ENCODE measurements at places on chromosomes 11 and 22.

- no peak for DNase-seq
Observed at GRCh38 chr11:131498631-131499160, 128.3 kb downstream of the NTM start.

DNA sequence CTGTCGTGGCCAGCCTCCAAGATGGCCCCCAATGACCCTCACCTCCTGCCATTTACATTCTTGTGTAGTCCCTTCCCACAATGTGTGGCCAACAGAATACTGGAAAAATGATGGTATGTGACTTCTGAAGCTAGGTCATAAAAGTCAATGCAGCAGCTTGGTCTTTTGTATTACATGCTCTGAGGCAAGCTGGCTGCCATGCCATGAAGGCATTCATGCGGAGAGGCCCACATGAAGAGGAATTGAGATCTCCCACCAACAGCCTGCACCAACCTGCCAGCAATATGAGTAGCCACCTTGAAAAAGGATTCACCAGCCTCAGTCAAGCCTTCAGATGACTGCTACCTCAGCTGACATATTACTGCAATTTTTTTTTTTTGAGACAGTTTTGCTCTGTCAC lies 4.6 kb downstream of the MRTFA start:
- DNase-seq, result no peak

DNA sequence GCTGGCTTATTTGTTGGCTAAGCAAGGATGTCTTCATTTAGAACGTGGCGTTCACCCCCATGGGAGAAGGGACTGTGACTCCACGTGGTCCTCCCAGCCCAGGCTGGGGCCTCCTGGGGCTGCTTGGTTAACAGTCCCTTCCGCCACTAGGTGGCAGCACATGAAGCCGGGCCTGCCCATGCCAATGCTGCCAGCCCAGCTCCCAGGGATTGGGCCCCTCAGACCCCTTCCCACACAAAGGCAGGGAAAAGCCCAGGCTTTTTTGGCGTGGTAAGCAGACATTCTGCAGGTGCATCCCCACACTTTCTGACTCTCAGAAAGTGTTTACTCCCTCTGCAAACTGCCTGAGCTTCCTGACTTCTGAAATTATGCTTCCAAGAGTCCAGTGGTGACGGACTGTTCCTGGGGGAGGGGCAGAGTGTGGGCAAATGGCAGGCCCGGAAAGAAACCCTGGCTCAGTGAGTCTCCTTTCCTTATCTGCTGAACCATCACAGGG lies 3.1 kb downstream of the CBX6 start:
- peak; percentile 85 for DNase-seq

DNA sequence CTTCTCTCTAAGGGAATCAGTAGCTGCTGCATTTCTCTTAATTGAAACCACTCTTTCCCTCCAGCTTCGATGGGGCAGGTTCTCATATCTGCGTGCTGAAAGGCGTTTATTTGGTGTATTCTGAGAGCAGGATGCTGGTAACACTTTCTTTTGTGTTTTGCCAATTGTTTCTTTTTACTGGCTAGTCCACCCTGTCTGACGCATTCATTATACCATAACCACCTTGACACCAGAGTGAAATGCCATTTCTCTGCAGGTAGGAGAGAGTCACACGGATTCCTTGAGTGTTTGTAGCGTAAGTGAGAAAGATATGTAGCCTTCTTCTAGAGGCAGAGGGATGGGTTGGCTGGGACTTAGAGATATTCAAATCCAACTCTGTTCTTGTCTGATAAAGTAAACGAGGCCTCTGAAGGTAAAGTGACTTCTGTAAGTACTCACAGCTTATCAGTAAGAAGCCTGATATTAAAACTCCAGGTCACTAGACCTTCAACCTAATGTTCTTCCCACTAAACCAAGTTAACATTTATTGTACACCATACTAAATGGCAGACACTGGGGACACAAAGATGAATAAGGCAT lies 21.4 kb downstream of the CD44 start:
- no peak for DNase-seq

DNA sequence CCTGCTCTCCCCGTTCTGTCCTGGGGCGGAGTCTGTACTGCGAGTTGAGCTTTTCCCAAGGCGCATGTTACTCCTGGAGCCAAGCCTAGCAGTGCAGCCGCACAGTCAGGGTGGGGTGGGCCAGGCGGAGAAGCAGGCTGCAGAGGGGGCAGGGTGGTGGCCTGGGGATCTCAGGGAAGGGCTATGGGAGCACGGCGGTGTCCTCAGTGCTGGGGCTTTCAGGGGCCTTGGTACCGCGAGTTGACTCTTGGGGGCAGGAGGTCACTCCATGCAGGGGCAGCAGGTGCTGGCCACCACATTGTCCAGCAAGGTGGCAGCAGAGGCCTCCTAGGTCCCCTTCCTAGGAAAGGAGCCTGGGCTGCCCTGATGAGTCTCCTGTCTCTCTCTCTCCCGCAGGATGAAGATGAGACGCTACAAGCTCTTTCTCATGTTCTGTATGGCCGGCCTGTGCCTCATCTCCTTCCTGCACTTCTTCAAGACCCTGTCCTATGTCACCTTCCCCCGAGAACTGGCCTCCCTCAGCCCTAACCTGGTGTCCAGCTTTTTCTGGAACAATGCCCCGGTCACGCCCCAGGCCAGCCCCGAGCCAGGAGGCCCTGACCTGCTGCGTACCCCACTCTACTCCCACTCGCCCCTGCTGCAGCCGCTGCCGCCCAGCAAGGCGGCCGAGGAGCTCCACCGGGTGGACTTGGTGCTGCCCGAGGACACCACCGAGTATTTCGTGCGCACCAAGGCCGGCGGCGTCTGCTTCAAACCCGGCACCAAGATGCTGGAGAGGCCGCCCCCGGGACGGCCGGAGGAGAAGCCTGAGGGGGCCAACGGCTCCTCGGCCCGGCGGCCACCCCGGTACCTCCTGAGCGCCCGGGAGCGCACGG lies 14.9 kb upstream of the MIEF1 start:
- no peak for DNase-seq

GRCh38 chr11:128551611-128552335 lies 35.6 kb downstream of the ETS1 start:
- no peak for DNase-seq

GRCh38 chr11:8092587-8093424 lies 11.8 kb downstream of the TUB start:
- DNase-seq, result no peak

- DNase-seq, result no peak
Observed at GRCh38 chr11:122441666-122442035, 213.9 kb upstream of the UBASH3B start.

DNA sequence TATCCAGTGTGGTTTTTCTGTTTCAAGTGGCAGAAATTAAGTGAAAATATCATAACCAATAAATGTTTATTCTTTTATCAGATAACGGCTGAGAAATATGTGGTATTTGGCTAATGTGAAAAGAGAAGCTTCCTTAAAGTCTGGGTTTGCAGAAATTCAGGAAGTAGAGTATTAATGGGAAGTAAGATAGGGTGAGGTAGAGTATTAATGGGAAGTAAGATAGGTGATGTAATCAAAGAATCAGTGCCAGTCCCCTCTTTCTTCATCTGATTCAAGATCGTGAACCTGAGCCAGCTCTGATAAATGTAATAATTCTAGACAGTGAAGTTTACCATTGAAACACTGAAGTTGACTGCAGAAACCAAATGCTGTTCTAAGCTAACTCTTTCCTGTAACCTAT lies 30.9 kb downstream of the TRPC6 start:
- DNase-seq, result no peak

GRCh38 chr11:120808616-120809050 lies 215.3 kb upstream of the TBCEL start:
- no peak for DNase-seq

DNA sequence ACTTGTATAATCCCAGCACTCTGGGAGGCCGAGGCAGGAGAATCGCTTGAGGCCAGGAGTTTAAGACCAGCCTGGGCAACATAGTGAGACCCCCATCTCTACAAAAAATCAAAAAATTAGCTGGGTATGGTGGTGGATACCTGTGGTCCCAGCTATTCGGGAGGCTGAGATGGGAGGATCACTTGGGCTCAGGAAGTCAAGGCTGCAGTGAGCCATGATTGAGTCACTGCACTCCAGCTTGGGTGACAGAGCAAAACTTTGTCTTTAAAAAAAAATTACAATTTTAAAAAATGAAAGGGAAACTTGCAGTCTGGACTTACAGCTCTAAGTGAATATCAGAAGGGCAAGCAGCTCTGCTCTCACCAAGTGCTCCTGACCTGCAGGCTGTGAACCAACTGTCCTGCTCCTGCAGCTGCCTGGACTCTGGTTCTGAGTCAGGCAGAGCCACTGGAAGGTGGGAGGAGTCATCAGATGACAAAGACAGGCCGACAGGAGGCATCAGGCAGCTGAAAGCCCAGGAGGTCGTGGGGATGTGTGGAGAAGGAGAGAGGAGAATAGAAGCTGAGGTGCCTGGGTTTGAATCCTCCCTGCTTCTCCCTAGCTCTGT lies 9.6 kb downstream of the SMTNL1 start:
- DNase-seq, result no peak

GRCh38 chr11:3745161-3745560 lies 52.2 kb downstream of the NUP98 start:
- no peak for DNase-seq

- no peak for DNase-seq
Observed at GRCh38 chr22:46754110-46754799, 8.2 kb upstream of the TBC1D22A start.

DNA sequence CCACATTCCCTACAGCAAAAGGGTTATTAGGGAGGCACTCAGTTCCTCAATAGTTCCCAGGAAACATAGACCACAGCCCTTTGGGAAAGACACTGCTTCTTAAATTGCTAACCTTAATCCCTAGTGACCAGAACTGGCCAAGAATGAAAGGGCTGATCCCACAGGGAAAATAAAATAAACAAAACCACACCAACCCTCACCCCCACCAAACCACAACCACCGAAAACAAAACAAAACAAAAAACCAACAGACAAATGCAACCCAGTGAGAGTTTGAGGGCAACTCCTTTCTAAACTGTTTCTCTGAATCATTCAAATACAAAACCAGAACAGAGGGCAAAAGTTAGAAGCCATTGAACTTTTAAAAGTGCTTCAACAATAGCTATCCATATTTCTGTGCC lies 57.2 kb downstream of the NAV2 start:
- no peak for DNase-seq

- DNase-seq, result no peak
Observed at GRCh38 chr11:69360606-69361005, 66.7 kb downstream of the MYEOV start.

DNA sequence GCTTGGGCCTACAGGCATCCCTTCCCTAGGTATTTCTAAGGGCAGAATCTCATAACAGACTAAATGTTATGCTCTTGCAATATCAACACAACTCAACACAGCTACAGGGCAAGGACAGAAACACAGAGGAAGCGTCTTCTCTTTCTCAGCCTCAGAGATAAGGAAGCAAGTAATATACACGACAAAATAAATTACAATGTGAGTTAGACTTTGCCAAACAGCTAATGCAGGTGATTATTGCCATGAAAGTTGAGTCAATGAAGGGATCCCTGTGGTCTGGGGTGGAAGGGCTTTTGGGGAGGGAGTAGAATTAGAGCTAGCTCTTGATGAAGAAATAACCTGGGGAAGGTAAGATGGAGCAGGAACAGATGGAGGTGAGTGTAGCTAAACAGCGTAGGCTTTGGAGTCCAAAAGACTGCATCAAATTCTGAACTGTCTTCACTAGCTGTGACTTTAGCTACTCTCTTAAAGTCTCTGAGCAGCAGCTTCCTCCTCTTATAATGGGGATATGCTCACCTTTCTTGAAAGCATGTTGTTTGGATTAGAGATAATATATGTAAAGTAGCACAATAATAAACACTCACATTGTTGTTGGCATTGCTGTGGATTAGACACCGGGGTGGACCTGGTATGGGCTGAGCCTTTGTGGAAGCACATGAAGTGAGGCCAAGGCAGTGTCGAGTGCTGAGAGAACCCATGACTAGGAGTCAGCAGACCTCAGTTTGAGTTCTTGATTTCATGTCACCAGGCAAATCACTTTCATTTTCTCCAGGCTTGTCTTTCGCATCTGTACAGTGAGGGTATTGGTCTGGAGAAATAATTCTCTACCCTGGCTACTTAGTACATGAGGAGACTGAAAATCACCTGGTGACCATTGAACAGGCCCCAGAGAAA lies 41.0 kb upstream of the AQP11 start:
- DNase-seq, result no peak

GRCh38 chr11:121422675-121423074 lies 29.4 kb upstream of the SORL1 start:
- no peak for DNase-seq

- DNase-seq, result no peak
Observed at GRCh38 chr11:108897071-108897481, 232.2 kb downstream of the DDX10 start.

DNA sequence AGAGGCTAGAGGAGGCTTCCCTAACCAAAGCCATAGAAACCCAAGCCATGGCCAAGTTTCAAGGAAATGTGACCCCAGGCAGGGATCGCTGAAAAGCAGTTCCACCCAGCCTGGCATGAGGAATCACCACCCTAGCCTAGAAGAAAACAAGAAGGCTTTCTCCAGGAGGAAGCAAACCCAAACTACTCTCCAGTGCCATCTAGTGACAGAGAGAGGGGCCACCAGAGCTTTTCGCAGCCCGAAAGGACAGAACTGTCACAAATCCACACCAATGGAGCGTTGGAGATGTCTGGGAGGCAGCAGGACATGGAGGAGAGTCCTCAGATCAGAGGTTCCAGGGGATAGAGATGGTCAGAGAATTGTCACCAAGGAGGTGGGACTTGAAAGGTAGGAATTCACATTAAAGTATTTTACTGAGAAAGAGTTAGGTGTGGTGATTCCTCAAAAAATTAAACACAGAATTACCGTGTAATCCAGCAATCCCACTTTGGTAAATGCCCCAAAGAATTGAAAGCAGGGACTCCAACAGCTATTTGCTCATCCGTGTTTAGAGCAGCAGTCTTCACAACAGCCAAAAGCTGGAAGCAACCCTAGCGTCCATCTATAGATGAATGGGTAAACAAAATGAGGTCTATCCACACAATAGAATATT lies 67.3 kb upstream of the NUP50 start:
- DNase-seq, result peak; percentile 23

DNA sequence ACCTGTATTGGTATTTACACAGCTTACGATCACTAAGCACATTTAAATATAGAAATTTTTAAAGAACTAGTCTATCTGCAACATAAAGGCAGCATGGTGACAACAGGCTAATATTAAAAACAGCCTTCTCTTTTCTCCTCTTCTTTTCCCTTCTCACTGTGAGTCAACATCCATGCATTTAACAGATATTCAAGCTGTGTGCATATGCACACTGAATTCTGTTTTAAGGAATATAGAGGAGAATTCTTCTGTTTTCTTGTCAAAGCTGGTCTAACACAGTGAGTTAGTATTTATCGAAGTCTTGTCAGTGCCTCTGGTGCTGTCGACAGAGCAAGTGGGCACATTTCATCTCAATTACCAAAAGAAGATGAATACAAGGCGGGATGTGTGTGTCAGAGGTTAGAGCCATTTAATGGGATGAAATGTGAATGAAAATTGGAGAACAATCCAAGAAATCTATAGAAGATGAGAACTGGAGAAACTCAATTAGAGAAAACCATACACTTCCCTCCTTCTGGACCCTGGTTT lies 282.3 kb downstream of the FAT3 start:
- no peak for DNase-seq

- no peak for DNase-seq
Observed at GRCh38 chr11:28962502-28962901, 854.3 kb downstream of the METTL15 start.

Data from activated CD4-positive, alpha-beta T cell treated with anti-CD3 and anti-CD28 coated beads, Interleukin-2, amount 50 U/mL, for 1 hour (primary cell).